ENCODE measurements at places on chromosomes 7 and 10.

GRCh38 chr10:58573144-58573543 is 60.5 kb downstream of the BICC1 start:
- peak; percentile 71 for DNase-seq

DNA sequence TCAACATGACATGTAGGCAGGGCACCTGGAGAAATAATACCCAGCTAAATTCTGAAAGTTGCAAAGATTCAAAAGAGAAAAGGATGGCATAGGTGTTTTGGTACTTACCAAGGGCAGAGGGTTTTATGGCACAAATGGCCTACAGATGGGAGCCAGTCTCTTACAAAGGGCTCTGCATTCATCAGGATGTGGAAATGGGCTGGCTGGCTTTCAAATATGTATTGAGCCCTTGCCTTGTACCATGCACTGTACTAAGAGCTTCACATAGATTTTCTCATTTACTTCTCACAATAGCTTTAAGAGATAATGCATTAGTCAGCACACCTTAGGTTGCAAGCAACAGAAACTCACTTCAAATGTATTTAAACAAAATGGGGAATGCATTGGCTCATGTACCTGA is 327.1 kb downstream of the BICC1 start:
- no peak for DNase-seq

DNA sequence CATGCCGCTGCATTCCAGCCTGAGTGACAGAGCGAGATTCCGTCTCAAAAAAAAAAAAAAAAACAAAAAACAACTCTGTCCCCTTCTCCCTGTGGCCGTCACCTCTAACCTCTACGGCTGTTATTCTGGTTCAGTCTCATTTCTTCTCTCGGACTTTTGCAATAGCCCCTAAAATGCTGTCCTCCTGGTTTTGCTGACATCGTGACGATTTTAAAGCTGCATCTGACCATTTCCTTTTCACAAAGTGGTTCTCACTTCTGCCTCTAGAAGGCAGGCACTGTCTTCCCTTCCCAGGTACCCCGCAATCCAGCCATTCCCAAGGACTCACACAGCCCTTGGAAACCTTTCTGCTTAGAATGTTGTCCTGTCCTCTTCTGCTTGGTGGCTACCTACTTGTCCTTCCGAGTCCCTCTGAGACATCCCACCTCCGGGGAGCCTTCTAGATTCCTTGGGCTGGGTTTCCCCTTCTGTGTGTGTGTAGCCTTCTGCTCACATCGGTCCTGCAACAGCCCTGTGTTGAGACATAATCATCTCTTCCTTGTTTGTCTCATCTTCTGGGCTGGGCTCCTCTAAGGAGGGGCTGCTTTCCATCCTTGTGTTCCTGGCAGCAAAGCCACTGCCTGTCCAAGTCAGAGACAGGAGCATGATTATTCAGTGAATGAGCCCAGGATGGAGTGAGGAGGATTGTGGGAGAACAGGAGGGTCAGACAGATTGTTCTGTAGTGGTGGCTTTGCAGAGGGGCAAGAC is 83.1 kb downstream of the GRK5 start:
- DNase-seq, result no peak

DNA sequence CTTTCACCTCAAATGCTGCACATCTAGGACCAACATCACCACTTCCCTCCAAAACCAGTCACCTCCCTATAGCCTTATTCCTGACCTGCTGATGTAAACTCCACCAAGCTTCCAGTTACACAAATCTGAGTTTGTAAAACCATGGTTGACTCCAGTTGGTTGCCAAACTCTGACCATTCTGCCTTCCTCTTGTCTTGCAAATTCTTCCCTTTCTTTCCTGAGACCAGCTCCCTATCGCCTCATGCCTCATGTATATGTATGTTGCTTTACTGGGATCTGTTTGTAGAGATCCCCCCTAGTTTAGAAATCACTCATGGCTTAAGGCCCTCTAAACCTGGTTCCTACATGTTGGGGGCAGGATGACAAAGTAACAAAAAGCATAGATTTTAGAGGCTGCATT is 31.3 kb downstream of the PAX2 start:
- DNase-seq, result no peak

- DNase-seq, result no peak
Observed at GRCh38 chr10:90087197-90088023, 386.0 kb downstream of the KIF20B start.

- DNase-seq, result no peak
Observed at GRCh38 chr7:80950550-80950967, 31.7 kb upstream of the SEMA3C start.

- no peak for DNase-seq
Observed at GRCh38 chr7:86745013-86745745, 101.5 kb downstream of the GRM3 start.

DNA sequence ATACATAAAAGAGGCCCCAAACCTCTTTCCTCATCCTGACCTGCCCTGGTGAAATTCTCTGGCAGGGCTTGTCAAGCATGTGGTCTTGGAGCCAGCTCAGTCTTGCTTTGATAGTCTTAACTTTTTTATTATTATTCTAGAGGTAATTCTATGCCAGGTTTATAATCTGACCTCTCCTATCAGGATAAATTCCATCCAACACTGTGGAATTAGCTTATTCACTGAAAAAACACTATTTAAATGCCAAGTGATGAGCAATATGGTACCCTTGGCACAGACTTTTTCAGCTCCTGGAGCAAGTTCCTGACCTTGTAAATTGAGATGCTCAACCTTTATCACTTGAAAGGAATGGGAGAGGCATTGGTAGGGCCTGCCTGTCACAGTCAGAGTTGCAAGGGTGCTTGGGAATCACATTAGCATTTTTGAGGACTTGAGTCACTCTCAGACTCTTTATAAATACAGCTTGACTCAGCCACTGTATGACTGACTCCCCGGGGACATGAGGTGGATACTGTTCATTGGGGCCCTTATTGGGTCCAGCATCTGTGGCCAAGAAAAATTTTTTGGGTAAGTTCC is at the start of gene CPA4:
TSS of gene CPA4 (plus strand) at position 480 of the 576 bp plus-strand sequence. CDS start at position 500, 20 bp downstream.
- peak; percentile 97 for DNase-seq

DNA sequence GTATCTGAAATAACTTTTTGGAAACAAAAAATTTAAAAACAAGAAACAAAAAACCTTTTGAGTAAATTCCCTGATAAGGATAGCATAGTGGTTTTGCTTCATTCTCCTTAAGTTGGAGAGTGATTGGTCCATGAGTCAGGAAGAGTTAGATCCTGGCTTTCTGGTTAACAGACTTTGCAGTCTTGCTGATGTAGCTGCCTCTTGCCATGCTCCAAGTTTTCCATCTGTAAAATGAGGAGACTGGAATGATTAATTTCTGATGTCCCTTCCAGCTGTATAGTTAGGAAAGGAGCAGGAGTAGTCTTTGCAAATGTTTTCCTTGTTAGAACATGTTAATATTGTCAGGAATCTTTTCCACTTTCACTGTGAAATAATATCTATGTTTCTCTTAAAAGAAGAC is 266.6 kb downstream of the DNAJB9 start:
- no peak for DNase-seq

GRCh38 chr7:7099584-7100014 is 82.7 kb upstream of the C1GALT1 start:
- DNase-seq, result peak; percentile 79

DNA sequence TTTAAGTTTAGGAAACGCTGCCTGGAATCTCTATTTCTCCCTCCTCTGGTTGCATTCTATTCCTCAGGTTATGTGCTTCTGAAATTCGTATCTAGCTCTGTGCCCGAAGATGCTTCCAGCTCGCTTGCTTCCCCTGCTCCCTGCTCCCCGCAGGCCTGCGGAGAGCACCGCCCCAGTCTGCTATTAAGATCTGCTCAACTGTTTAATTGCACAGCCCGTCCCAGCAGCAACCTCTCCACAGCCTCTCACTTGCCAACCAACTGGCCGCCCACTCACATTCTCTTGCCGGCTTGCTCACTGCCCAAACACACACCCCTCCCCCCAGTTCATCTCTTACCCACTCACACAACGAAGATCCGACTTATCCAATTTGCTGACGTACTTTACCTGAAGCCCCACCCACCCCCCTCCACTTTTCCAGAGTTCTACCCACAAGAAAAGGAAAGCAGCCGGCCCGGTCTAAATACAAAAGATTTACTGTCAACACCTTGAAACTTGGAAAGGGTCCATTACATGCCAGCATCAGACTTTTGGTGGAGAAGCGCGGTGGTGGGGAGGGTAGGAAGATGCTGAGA is 167.3 kb upstream of the KLF14 start:
- peak; percentile 85 for DNase-seq

DNA sequence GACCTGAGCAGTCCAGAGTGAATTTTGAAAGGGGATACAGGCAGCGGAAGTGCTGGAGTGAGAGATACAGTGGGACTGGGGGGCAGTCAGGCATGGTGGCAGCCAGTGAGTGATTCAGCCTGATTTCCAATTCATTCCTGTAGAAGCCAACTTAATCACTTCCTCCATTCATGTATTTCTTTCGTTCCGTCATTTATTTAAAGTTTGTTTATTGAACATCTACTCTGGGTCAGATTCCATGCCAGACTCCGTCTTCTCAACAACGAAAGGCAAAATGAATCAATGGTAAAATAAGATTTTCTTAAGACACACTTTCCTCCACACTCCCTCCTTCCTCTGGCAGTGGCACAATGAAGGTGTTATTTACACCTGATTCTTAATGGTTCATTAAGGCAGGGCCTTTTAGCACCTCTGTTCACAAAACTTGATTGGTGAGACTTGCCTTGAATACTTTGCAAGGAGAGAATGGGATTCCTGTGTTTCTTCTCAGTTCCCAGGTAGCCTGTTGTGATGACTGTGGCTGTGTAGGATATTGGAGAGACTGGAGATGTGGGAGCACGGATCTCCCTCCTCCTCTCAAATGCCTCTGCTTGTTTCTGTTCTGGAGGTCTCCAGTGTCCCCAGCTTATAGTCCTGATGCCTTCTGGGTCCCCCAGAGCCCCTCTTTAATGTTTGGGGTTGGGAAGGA is 27.9 kb downstream of the ADCYAP1R1 start:
- no peak for DNase-seq

DNA sequence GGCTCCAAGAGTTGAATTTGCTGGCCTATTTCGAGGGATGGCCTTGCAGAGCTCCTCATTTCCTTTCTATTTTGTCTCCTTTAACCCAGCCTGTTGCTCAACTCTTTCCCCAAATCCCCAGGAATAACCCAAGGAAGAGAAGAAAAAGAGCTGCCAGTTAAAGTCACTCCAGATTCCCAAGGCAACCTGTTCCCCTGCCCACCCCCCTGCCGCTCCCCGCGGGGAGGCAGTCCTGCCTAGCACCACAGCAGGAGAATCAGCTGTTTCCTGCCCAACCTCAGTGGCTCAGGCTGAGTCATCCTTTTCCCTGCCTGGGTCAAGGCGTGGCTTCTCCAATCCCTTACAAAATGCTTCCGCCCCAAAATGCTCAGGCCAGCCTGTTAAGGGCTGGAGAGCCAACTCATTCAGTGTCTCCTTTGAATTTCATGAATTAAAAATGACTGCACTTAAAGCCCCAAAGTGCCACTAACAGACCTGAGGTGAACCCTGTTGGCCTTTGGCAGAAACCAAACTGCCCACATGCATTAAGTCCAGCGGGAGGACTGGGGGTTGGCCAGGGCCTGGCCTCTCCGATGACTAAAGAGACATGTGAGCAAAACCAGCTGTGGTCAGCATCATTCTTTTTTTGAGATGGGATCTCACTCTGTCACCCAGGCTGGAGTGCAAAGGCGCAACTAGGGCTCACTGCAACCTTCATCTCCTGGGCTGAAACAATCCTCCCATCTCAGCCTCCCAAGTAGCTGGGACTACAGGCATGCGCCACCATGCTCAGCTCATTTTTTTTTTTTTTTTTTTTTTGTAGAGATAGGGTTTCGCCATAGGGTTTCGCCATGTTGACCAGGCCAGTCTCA is 83.2 kb upstream of the KIF5B start:
- DNase-seq, result peak; percentile 81

GRCh38 chr10:104080762-104081161 is 4.9 kb downstream of the COL17A1 start:
- no peak for DNase-seq

- DNase-seq, result no peak
Observed at GRCh38 chr10:94383530-94383929, 18.8 kb upstream of the TBC1D12 start.

- no peak for DNase-seq
Observed at GRCh38 chr7:116328161-116328560, 117.8 kb downstream of the TES start.

- DNase-seq, result no peak
Observed at GRCh38 chr7:31014826-31015225, 37.3 kb upstream of the ADCYAP1R1 start.

DNA sequence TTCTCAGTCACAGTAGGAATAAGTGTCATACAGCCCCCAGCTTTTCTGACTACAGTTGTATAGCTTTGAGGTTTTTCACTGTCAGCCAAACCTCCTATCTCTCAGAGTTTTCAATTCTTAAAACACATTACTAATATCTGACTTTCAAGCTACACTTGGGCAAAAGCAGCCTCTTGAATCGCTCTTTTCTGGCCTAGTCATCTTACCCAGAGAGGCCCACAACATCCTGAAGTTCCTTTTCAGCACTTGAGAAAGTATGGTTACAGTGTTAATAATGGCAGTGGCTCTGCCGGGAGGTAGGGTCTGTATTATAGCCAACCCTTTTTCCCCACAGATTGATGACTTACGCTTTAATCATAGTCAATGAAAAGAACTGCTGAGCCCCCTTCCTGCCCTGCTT is 181.0 kb downstream of the LRRC4 start:
- DNase-seq, result no peak

GRCh38 chr7:103343758-103344452 is 662 bp downstream of the DNAJC2 start:
- DNase-seq, result no peak

- no peak for DNase-seq
Observed at GRCh38 chr10:47261121-47261520, 38.9 kb upstream of the GDF10 start.

DNA sequence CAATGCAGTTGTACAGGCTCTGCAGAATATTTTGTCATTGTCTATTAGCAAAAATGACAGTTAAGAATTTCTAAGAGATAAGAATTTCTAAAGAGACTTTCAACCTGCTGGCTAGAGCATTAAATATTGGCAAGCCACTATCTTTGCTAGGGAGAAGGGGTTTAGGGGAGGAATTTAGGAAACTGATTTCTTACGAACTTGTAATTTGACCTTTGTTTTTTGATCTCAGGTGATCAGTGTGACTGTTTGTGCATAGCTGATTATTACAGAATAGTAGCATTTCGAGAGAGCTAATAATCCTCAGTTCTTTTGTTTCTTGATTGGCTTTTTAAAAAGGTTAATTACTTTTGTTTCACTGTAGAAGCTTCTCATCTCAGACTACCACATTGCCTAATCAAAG is 68.1 kb downstream of the ST7 start:
- no peak for DNase-seq

DNA sequence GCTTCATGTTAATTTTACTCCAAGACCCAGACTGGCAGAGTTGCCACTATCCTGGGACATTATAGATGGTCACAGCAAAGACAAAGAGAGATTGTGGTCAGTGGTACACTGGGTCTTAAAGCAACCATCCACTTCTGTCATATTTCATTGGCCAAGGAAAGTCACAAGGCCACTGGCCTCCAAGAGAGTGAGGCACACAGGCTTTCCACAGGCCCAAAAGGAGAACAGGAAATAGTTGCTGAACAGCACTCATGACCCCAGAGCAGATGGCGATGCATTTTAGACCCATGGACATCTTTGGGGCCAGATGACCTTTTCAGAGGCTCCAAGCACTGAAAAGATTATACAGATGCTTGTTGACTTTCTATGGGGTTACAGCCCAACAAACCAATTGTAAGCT is 97.4 kb downstream of the ARID5B start:
- DNase-seq, result no peak

- DNase-seq, result no peak
Observed at GRCh38 chr7:148982654-148983199, 45.6 kb downstream of the PDIA4 start.

Data from AG09309 (cell line).